GDM1 (cell line): ENCODE measurements at places on chromosomes 12 and 14.

DNA sequence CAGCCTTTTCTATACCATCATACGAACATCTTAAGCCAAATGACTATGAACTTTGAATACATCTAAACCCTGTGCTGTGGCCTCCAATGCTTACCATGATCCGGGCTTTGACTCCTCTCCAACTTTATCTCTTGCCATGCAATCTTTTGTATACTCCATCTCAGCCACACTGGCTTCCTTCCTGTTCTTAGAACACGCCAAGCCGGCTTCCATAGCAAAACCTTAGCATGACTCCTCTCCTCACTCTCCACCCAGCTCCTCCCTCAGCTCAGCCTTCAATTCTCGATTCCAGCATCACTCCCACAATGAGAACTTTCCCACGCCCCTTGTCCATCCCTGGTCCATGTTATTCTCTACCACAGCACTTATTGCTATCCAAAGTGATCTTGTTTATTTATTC lies 228.3 kb downstream of the NTF3 start:
- DNase-seq: no peak

DNA sequence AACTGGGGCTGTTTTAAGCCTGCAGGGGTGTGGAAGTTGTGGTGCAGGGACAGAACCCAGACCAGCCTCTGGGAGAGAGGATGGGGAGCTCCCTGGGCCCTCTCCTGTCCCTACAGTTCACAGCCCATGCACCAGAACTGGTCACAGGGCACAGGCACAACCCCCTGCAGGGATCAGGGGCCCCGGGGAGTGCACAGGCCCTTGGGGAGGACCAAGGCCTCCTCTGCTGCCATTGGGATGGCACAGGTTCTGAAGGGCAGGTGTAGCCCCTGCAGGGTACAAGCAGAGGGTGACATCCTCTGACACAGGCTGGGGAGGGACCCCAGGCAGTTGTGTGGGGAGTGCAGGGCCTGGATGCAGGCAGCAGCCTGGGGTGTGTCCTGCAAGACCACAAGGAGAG lies 66.4 kb upstream of the SFSWAP start:
- no peak for DNase-seq

GRCh38 chr12:116803013-116803736 lies 65.1 kb downstream of the RNFT2 start:
- DNase-seq: no peak

DNA sequence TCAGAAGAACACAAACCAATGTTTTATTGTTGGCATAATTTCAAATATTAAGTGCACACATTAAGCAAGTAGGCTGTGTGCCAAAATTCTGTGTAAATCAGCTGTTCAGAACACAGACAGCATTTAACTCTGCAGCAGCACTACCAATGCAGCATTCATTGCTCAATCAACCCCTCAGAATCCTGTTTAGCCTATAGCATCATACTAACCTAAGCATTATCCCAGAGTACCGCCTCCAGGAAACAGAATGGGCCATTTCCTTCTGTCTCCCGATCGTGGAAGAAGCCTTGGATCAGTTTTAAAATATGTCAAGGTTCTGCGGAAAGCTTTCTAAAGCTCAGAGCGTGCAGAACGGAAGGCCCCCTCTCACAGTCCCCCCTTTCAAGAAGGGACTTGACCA lies 3.3 kb downstream of the IL26 start:
- DNase-seq: no peak

- DNase-seq: no peak
Measured at GRCh38 chr12:77553976-77554619, 276.6 kb upstream of the NAV3 start.

DNA sequence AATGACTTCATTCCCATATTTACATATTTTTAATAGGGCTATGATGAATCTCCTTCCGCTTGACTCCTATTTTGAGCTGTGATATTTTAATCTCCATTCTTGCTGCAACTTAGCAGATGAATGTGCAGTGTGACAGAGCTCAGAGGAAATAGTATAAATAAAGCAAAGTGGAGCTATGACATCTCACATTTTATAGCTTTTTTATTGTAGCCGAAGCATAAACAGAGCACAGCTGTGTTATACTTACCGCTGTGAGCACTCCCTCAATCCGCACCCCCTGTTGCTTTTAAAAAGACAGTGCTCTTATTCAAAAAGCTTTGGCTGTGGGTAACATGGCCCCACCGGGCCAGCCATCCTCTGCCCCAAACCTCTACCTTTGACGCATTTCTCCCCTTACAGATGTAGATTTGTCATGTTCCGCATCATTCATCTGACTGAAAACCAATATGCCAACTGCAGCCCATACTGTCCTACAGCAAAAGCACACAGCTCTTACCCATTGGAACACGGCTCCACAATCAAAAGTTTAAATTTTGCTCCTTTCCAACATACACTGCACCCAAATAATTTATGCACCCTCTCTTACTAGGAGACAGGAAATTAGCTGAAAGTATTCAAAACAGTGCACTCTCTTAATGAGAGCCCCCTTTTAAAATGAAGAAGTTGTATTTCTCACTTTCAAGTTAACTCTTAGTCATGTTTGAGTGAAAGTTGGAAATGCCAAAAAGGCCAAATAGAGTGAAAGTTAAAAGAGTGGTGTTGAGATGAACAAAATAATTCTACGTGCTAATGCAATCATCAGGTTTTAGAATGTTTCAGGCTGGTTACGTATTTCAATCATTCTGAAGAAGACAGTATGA lies 429.3 kb upstream of the SOX5 start:
- DNase-seq: no peak

DNA sequence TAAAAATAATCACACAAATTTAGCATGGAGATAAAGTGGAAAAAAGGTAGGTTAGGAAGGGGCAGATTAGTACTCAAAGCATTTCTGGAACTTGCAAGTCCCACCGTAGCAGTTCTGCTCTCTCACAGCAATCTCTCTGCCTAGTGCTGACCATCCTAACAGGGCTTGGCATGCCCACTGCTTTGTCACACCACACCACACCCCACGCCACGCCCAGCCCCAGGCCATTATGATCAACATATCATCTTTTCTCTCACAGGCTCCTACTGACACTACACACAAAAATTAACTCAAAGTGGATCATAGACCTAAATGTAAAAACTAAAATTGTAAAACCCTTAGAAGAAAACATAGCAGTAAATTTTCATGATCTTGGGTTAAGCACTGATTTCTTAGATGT lies 273.7 kb downstream of the DAD1 start:
- no peak for DNase-seq

GRCh38 chr12:40525054-40525453 lies 167.2 kb upstream of the CNTN1 start:
- DNase-seq: no peak

DNA sequence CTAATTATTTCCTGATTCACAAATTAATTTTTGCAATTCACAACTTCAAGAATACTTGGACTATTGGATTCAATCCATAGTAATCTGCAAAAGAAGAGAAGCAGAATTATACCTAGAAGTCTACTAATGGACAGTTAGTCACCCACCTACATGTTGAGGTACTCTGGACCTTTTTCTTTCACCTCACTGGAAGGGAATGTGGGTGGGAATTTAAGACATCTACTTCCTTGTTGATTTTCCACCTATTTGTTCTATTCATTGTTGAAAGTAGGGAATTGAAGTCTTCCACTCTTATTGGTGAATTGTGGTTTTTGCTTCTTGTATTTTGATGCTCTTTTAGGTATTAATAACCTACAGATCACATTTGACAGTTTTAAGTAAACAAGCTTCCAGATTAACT lies 11.0 kb downstream of the RESF1 start:
- no peak for DNase-seq

- DNase-seq: no peak
Measured at GRCh38 chr12:69490920-69491643, 20.9 kb downstream of the FRS2 start.

GRCh38 chr12:118307069-118307954 lies 65.4 kb downstream of the TAOK3 start:
- no peak for DNase-seq

- DNase-seq: no peak
Measured at GRCh38 chr12:84696908-84697540, 215.6 kb downstream of the SLC6A15 start.

DNA sequence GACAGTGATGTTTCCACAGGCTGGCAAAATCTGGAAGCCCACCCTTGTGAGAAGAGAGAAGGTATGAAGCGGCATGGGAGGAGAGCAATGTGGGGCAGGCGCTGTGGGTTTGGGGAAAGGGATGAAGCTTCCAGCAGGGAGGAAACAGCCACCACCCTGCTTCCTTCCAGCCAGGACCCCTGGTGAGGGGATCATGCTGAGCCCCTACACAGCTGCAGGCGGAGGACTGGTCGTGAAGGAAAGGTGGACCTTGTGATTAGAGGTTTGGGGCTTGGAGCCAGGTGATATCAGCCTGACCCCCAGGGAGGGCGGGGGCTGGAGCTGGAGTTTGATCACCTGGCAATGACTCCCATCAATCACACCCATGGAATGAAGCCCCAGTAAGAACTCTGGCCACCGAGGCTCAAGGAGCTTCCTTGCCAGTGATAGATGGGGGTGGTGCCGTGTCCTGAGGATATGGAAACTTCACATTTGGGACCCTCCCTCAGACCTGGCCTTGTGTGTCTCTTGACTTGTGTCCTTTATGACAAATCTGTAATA lies 48.6 kb downstream of the RIMBP2 start:
- no peak for DNase-seq

DNA sequence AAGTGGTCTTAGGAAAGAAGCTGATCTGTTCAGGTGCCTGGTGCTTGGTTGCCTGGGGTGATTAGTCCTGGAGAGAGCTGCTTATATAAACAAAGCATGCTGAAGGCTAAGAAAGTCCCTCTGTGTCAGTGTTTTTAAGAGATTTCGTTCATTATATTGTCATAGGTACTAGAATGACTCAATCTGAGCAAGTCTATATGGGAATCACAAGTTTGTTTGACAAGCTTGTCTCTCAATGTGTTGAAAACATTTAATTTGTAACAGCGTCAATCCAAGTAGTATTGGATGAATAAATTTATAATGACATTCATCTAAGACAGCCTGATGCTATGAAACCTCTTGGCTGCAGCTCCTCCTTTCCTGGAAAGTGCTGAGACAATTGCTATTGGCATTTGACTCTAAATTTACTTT lies 256.3 kb downstream of the TMTC2 start:
- DNase-seq: no peak

DNA sequence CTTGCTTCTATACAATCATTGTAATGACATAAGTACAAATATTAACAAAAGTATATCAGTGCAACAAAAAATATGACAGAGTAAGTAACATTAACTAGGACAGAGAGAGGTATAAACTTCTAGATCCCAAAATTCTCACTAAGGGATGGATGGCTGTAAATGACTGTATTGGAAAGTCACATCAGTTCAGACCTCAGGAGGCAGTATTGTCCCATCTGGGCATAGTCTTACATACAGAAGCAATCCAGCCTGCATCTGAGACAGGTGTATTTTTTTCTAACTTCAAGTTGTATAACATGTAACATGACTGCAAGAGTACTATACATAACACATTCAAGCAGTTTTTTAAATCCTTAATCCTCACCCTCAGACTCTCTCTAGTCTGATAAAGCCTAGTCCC lies 99.0 kb downstream of the GARIN6 start:
- DNase-seq: no peak

DNA sequence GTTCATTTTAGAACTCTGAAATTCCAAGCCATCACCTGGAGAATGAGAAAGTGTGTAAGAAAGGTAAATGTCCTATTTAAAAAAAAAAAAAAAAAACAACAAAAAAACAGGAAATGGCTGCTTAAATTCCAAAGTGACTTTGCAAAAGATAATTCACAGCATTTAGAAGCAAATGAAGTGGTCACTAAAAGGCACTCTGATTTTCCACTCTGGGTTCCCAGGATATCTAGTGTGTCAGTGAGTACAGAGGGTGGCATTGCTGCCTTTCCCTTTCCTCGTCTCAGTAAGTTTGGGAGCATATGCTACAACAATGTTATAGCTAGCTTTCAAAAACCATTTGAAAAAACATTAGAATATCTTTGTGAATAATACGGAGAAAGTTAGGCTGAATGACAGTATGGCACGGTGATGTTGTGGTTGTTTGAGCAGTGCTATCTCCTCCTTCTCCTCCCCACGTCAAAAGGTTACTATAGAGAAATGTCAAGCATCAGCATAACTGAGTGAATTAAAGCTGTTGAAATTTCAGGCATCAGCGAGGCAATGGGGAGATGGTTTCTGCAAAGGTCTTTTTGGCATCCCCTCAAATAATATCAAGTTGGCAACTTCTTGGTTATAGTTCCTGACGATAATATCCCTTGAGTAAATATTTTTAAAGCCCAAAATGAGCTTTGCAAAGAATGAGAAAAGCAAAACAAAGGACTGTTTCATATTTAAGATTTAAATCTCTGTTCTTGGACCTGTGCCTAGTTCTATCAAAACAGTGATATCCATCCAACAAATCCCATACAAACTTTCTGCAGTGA lies 164.5 kb upstream of the E2F7 start:
- DNase-seq: no peak

DNA sequence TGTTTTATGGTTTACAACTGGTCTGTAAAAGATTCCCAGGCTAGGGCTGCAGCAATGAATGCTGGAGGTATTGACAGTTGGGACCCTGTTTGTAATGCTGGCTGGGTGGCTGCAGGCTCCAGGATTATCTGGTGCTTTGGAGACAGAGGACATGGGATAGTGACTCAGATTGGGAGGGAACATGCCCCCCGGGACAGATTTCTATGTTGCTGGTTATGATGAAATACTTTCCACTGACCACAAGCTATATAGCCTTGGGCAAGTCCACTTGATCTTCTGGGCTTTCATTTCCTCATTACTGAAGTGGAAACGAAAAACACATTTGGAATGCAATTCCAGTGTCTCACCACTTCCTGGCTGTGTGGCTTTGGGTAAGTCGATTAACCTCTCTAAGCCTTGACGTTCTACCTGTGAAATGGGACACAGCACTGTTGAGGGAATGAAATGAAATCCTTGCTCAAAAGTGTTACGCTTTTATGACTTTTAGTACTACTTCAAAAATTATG lies 6.3 kb upstream of the TPCN1 start:
- DNase-seq: no peak

DNA sequence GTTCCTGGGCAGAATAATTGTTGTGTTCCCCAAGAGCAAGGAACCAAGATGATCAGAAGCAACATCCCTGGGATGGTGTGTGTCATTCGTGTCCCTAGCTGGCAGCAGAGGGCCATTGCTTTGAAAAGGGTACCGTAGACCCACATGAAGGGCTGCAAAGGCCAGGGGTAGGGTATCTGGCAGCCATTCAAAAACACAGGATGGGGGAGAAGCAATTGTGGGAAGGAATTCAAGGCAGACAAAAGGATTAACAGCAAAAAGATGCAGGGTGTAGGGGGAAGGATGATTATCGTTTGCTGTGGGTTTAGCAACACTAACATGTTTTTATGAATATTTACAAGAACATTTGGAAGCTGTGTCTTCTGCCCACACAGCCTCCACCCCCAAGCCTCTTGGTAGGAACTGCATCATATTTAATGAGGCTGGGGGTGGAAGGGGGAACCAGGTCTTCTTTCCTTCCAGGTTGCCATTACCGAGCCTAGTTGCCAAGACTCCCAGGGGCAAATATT lies 169.0 kb upstream of the G2E3 start:
- no peak for DNase-seq
